ENCODE measurements at places on chromosomes 2 and 18. TPM values are rescaled to one million over a fixed set of nuclear protein-coding genes. Genes with fewer than 3 reads are reported as not detected.

DNA sequence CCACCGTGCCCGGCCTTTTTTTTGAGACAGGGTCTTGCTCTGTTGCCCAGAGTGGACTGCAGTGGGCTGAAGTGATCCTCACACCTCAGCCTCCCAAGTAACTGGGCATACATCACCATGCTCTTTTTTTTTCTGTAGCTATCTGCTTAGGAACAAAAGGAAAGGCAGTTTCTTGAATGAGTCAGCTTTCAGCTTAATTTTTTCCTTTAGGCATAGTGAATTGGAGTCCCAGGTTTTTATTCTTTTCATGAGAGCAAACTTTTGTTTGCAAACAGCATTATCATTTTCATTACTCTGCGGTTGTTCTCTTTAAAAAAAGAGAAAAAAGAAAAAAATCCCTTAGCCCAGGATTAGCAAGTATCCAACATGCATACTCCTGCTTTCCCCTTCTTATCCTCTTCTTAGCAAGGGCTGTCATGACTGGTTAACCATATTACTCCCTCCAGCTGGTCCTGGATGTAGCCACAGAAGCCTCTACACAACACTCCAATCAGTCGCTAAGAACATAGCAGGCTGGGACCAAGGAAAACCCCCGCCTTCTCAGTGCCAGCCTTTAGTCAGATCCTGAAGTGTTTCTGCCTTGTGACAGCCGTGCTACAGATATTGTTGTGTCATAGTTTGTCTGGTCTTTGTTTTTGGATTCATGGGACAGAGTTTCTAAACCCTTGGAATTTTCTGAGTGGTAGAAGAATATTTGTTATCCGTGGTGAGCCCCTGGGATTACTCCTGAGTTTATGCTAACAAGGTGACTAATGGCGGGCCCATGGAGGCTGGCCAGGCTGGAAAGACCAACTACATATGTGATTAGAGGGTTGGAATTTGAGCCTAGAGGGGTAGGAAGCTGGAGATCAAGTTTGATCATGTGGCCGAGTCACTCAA, 23.3 kb upstream of the ST3GAL5 start:
- DNase-seq = no peak

DNA sequence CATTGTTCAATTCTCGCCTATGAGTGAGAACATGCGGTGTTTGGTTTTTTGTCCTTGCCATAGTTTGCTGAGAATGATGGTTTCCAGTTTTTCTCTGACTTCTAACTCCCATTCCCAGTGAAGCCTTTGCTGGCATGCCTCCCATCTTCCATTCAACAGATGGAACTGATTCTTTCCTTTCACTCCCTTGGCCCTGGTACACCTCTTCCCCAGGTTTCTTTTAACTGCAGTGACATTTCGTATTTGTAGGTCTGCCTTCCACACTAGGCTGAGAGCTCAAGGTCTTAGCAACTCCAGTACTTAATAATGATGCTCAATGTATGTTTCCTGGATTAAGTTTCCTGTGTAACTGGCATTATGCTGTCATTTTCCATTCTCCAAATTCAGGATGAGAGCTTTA, 48.5 kb downstream of the GAREM1 start:
- no peak for DNase-seq

- DNase-seq = no peak
These were observed 167.4 kb downstream of the THSD7B start for GRCh38 chr2:136932700-136933099.

- DNase-seq = no peak
These were observed 279.2 kb upstream of the THSD7B start for GRCh38 chr2:136486115-136486514.

GRCh38 chr2:156430236-156430979, 5.8 kb upstream of the GPD2 start:
- no peak for DNase-seq

Gene DES
- total RNA-seq = 19,781 TPM

- no peak for DNase-seq
These were observed 55.1 kb upstream of the IMP4 start for GRCh38 chr2:130287656-130288026.

GRCh38 chr2:150480971-150481830, 6.3 kb downstream of the RND3 start:
- DNase-seq = no peak

Gene SLC9A4
- not detected for total RNA-seq

DNA sequence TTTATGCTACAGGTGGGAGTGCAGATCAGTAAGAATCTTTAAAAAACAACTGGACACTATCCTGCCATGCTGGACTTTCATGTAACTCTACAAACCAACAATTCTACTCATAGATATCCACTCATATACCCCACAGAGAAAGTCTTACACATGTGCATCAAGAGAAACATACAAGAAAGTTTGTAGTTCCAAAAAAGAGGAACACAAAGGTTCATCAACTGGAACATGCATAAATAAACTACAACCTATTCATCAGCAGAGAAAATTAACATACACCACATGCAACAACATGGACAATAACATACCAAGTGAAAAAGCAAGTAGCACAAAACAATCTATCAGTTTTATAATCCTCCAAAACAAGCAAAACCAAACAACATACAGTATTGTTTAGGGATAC, 17.0 kb downstream of the TCF4 start:
- DNase-seq = no peak
